ENCODE measurements at places on chromosomes 5 and 9.

- no peak for DNase-seq
Measured at GRCh38 chr5:28281351-28281750, 1243.0 kb upstream of the CDH9 start.

DNA sequence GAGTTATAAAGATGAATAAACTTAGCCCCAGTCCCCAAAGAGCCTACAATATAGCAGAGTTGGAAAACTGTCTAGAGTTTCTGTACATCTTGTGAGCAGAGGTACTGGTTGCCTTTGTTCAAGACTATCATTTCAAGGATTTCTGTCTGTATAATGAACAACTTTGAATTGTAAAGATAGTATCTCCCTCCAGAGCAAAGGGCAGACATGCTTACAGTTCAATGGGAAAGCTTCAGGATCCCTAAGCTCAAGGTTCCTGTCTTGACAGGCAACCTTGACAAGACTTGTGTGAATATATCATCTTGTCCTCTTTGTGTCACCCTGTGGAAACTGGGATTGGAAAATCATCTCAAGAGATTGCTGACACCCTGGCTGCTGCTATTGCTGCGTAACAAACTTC lies 242.8 kb upstream of the VLDLR start:
- DNase-seq: no peak

- no peak for DNase-seq
Measured at GRCh38 chr5:92092239-92092638, 709.1 kb upstream of the ARRDC3 start.

DNA sequence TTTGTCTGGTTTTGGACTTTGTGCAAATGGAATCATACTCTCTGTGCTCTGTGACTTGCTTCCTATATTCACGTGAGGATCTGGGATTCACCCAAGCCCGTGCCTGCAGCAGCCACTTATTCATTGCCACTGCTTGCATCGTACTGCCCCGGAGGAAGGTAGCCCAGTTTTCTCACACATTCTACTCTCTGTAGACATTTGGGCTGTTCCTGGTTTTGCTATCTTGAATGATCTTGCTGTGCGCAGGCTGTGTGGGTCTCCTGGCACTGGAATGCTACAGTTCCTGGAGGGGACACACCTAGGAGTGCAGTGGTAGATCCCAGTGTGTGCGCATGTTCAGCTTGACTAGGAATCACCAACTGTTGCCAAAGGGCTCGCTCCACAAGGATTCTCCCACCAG lies 99.2 kb upstream of the BOD1 start:
- DNase-seq: no peak

GRCh38 chr9:74220327-74220726 lies 276.8 kb upstream of the RORB start:
- no peak for DNase-seq

DNA sequence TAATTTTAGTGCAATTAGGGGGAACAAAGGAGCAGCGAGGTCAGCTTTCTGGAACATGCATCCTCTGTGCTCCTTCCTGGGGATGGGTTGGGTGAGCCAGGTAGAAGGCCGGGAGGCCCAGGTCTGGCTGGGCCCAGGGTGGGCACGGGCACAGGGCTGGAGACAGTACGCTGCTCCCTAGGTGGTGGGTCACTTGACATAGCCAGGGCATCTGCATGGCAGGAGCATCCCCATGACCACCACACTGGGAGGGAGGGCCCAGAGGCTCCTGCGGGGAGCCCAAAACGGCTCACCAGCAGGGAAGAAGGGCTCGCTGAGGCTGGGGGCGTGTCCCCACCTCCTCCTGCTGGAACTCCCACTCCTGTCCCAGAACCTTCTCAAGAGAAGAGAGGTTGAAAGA lies 216.8 kb downstream of the NXNL2 start:
- DNase-seq: no peak

- no peak for DNase-seq
Measured at GRCh38 chr9:113599646-113600022, 136.1 kb downstream of the RGS3 start.

DNA sequence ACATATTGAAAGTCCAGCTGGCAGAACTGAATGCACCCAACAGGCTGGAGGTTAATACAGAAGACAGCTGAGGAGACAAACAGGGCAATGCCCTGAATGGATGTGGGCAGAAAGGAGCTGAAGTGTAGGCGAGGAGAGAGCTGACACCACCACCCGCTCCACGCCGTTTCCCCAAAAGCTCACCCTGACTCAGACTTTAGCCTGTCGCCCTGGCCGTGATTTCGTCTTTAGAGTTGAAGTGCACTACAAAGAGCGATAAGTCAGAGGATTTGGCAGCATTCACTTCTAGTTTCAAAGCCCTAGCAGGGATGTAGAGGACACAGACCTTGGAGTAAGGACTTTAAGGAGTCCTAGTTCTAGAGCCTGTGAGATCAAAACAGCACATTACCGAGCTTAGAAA lies 2.2 kb upstream of the ERAP1 start:
- no peak for DNase-seq

- no peak for DNase-seq
Measured at GRCh38 chr5:81020478-81021167, 60.5 kb downstream of the RASGRF2 start.

- no peak for DNase-seq
Measured at GRCh38 chr9:68749579-68750159, 44.6 kb downstream of the PIP5K1B start.

GRCh38 chr9:109251080-109251775 lies 69.6 kb downstream of the EPB41L4B start:
- no peak for DNase-seq

GRCh38 chr5:41637869-41638268 lies 127.5 kb upstream of the PLCXD3 start:
- DNase-seq: no peak

GRCh38 chr9:77469515-77470231 lies 178.4 kb downstream of the GNA14 start:
- no peak for DNase-seq

- no peak for DNase-seq
Measured at GRCh38 chr9:16058131-16058549, 505.3 kb downstream of the CCDC171 start.

GRCh38 chr9:8521112-8521511 lies 721.5 kb upstream of the DMAC1 start:
- DNase-seq: no peak

- no peak for DNase-seq
Measured at GRCh38 chr5:7500256-7500655, 104.3 kb downstream of the ADCY2 start.

- no peak for DNase-seq
Measured at GRCh38 chr9:91055845-91056244, 254.2 kb downstream of the SYK start.

DNA sequence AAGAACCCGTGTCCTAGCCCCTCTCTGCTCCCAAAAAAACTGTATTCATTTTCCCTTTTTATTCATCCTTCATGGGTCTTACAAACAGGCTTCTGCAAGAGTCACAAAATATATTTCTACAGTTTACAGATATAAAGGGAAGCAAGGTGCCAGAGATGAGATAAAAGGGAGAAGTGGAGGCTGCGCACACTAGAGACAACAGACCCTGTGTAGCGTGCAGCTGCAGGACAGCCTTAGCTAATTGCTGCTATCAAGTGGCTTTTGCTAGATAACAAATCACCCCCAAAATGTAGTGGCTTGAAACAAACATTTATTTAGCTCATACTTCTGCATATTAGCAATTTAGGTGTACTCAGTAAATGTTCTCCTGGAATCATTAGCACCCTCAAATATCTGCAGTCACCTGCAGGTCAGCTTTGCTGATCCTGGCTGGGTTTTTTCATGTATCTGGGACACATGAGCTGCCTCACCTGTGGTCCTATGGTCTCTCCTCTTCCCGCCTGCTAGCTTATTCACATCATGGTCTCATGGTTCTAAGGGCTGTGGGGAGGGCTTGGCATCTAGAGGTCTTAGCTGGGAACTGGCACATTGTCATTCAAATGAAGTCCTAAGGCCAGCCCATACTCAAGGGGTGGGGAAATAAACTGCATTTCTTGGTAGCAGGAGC lies 29.4 kb downstream of the ARHGEF37 start:
- DNase-seq: no peak

Data from stimulated activated CD8-positive, alpha-beta memory T cell treated with anti-CD3 and anti-CD28 coated beads, Interleukin-7, amount 100 ng/mL, for 1 hour (primary cell).